Progenitor cell of endocrine pancreas (in vitro differentiated cells): ENCODE measurements at places on chromosomes 2 and 18. TPM values are rescaled to one million over a fixed set of nuclear protein-coding genes. Genes with fewer than 3 reads are reported as not detected.

The SCYGR4 gene
- total RNA-seq, result not detected in 2 replicates

The UCN gene
- 2.0 and 2.4 TPM in 2 replicates for total RNA-seq

DNA sequence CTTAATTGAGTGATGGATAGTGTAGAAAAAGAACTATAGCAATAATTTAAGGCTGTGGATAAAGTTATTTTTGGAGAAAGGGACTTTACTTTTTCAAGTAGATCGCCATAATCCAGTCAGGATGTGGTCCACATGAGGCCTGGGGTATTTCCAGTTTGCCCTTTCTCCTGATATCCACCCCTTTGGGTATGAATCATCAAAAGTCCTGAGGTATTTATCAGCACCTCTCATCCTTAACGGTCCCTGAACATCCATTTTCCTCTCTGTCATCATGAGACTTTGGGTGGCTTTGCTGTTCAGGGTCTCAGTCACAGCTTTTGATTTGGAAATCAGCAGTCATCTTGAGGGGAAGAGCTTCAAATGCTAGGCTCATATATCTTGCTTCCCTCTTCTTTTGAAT is 39.3 kb upstream of the ELAC1 start:
- no peak for DNase-seq
- H3K36me3 ChIP-seq, result peaks cover 35% of the 10 kb centered on the region

DNA sequence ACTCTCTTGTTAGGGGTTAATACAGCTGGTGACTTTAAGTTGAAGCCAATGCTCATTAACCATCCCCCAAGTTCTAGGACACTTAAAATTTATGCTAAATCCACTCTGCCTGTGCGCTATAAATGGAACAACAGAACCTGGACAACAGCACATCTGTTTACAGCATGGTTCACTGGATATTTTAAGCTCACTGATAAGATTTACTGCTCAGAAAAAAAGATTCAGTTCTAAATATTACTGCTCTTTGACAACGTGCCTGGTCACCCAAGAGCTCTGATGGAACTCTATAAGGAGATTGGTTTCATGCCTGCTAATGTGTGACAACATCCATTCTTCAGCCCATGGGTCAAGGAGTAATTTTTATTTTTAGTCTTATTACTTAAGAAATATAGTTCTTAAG is 27.5 kb downstream of the RNF103 start:
- no peaks in the 10 kb centered on the region for H3K4me1 ChIP-seq
- H3K27ac ChIP-seq, result no peak overlapping the region
- DNase-seq, result no peak
- no peaks in the 10 kb centered on the region for H3K27me3 ChIP-seq
- no peaks in the 10 kb centered on the region for H3K36me3 ChIP-seq

DNA sequence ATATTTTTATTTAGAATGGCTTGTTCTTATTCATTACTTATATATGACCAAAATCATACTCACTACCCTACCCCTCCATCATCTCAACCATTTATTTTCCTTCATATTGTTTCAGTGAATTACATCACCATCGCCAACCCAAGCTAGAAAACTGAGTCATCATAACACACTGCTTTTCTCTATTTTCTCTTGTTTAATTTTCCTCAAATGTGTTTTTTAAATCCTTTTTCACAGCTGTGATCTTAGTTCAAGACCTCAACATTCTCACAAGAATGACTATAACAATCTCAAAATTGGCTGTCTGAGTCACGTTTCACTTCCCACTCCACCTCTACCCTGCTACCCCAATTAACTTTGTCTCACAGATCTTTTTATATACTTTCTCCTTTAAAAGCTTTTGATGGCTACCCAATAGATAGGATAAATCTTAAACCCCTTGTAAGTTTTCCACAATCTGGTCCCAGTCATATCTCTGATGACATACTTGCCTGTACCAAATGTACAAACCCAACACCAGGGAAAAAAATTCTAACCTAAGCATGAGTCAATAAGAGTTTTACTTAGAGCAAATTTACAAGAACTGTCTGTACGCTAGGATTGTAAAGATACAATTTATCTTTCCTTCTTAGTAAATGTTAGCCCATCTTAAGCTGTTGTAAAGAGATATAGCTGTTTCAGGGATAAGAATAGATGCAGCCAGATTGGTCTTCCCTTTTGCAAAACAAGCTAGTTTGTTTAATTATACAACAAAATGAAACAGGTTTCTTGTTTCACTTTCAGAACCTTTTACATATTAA is 635.1 kb upstream of the SLC39A10 start:
- H3K4me1 ChIP-seq, result no peaks in the 10 kb centered on the region
- H3K27ac ChIP-seq, result no peak overlapping the region
- no peaks in the 10 kb centered on the region for H3K36me3 ChIP-seq
- H3K4me3 ChIP-seq, result no peak overlapping the region
- H3K27me3 ChIP-seq, result no peaks in the 10 kb centered on the region

- H3K36me3 ChIP-seq, result no peaks in the 10 kb centered on the region
- H3K4me1 ChIP-seq, result peaks cover 10% of the 10 kb centered on the region
- no peak within 1 kb of the TSS for H3K4me3 ChIP-seq
- no peak within 1 kb of the TSS for H3K27ac ChIP-seq
- no peak for DNase-seq
Observed at GRCh38 chr18:34709750-34710441, at the start of gene DTNA. Gene DTNA (plus strand): TSS chr18:34710298. CDS start chr18:34755977, 45,679 bp downstream.
